DMS53 (cell line): ENCODE measurements at places on chromosomes 4 and X.
A peak's percentile ranks its signal among the peaks of the same experiment; 100 is the strongest.

- no peak for DNase-seq
Observed at GRCh38 chrX:124887572-124887971, 432.1 kb upstream of the TEX13C start.

GRCh38 chrX:38474543-38474942, 86.8 kb upstream of the TSPAN7 start:
- DNase-seq: no peak

GRCh38 chr4:154084864-154085263, 296.0 kb upstream of the SFRP2 start:
- peak; percentile 2 for DNase-seq

- no peak for DNase-seq
Observed at GRCh38 chr4:74087481-74087880, 11.5 kb downstream of the CXCL2 start.

- DNase-seq: no peak
Observed at GRCh38 chr4:56613101-56613862, 67.8 kb downstream of the HOPX start.

DNA sequence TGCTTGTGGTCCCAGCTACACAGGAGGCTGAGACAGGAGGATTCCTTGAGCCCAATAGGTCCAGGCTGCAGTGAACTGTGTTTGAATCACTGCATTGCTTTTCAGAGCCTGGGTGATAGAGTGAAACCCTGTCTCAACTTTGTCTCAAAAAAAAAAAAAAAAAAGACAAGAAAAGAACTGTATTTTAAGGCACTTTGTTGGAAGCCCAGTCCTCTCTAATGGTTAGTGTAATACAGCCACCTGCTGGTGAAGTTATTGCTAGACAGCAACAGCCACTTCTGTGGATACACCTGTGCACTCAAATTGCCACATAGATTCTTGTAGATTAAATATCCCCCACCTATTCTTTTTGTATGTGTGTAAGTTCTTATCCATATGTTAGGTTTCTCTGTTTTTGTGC, 10.1 kb upstream of the FGG start:
- peak; percentile 77 for DNase-seq

DNA sequence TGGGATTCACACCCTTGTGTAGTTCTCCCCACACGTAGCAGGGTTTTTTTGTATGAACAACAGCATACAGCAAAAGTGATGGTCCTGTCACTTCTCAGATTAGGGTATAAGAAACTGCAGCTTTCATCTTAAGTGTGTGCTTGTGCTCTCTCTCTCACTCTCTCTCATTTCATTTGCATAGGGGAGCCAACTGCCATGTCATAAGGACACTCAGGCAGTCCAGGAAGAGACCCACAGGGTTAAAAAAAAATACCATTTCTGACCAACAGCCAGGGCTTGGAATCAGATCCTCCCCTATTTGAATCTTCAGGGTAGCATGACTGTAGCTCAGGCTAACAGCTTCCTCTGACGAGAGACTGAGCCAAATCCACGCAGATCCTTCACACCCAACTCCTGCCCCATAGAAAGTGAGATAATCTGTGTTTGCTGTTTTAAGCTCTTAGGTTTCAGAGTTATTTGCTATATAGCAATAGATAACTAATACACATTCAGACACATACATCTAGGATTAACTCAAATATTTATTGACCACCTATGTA, 331.2 kb downstream of the PAPSS1 start:
- no peak for DNase-seq

DNA sequence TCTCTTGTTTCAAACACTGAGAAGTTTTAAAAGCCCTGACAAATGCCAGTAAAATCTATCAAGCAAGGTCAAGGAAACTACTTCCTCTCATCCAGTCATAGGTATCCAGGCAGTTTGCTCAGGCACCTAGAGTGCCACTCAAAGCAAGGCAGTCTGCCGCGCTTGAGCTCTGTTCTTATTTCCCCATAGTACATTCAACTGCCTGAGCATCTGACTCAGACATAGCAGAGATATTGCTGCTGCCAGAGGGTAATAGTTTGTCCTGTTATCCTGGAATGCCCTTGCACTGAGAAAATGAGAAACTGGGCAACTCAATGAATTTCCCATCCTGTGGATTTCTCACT, 16.1 kb upstream of the ATP8A1 start:
- DNase-seq: peak; percentile 91

DNA sequence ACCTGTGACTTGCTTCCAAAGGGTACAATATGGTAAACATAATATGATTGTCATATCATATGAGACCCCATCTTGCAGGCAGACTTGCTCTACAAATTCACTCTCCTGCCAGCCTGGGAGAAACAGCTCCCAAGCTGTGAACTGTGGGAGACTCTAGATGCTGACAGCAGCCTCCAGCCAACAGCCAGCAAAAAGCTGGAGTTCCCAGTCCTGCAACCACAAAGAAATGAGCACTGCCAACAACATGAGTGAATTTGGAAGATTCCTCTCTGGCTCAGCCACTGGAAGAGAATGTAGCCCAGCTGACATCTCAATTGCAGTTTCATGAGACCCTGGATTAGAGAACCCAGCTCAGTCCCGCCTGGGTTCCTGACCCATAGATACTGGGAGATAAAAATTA, 145.4 kb downstream of the QDPR start:
- DNase-seq: no peak

DNA sequence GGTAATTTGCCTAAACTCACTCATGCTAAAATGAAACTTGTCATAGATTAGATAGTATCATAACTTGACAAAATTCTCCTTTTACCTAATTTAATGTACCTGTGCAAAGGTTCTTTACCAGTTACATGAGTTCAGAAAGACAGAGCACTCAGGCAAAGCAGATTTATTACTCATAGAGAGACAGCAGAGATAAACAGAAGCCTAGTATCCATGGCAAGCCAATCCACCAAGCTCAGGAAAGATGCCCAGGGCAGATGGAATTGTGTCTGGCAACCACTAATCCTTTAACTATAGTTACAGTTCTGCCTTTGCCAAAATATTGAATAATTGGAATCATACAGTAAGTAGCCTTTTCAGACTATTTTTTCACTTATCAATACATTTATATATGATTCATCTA, 826.2 kb downstream of the TECRL start:
- DNase-seq: no peak

DNA sequence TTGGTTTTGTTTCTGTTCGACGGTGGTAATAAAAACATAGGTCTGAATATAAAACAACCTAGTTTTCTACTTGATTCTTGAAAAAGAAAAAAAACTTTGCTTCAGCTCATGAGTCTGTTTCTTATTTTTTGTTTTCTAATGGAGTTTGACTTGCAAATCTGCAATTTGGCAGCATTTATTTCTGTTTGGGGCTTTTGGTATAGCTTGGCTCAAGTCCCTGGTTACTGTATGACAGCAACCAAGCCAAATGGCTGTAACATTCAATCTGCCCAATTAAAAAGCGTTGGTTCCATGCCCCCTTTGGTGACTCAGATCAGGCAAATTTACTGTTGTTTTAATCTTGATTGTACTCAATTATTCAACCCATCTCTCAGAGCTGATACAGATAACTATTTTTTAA, 263.4 kb downstream of the GRIA3 start:
- no peak for DNase-seq

DNA sequence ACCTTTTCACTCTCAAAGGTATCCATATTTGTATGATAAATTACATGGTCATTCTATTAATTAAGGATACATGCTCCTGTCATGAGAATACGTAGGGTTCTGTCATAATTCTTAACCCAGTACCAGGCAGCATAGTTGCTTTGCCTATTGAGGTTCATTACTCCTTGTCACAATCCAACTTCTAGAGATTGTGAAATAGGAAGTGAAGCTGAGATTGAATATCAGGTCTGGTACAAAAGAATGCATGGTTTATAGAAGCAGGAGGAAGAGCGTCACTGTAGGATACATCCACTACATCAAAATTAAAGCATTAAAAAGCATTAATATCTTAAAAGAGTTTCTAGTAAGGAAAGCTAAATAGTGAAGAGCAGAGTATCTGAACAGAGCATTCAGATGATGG, 647.0 kb downstream of the IQCM start:
- DNase-seq: no peak
